NCI-H2081 (cell line): ENCODE measurements at places on chromosomes 5 and 9.

DNA sequence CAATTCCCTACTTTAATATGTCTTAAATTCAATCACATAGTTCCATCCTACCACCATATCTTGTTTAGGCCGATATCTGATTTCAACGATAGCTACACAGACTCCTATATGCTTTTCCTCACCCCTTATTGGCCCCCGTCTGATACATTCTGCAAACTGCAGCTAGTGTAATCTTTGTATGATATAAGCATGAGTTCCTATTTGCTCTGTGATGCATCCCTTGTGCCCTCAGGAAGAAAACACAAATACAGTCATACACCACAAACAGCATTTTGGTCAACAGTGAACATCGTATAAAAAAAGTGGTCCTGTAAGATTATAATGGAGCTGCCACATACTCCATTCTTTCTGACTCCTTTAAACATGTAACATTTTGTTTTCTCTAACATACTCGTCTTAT is 837.8 kb upstream of the CDH6 start:
- no peak for DNase-seq

DNA sequence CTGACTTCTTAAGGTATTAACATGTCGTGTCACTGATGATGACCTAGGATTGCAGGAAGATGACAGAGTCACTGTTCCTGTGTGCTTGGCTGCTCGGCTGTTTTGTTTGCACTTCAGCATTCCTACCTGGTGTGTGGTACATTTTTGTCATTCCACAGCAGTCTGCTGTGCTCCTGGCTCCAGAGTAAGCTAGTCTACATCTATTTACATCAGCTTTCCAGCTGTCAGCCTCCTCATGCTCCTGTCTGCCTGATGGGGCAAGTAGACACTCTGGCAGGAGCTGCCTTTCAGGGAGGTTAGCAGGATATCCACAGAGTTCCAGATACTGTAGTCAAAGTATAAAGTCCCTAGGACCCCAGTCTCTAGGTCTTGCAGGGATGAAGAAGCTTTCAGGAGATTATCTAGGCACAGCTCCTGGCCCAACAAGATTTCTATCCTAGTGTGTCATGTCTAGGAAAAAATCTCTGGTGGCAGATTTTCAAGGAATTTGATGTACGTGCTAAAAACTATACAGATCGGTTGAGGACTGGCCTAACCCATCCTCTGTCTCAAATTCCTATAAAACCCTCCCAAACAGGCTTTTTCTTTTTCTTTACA is 28.4 kb downstream of the RUSC2 start:
- DNase-seq, result no peak

DNA sequence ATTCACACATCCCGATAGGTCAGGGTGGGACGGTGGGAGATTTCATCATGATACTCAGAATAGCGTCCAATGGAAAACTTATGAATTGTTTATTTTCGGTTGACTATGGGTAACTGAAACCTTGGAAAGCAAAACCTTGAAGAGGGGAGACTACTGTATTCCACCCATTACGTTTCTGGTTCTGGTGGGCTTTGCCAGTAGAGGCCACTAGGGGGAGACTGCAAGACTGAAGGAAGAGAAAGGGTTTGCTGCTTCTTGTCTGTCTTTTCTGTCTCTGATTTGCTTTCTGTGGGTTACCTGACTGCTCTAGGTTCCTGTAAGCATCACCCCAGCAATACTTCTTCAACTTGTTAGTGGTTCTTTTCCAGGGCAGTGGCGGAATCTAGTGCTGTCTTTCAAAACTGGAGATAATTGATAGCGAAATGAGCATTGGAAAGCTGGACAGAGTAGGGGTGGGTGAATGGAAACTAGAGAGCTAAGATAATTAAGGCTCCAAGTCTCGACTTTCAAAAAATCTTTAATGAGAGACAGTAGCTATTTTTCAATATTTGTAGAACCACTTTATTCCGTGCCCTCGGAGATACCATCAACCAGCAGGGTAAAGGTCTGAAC is 27.0 kb downstream of the GRIN3A start:
- no peak for DNase-seq

- no peak for DNase-seq
Observed at GRCh38 chr9:97310023-97310422, 2.6 kb downstream of the CCDC180 start.

- DNase-seq, result no peak
Observed at GRCh38 chr9:116202219-116202912, 48.8 kb downstream of the PAPPA start.
